ENCODE measurements at places on chromosomes 4 and X.

DNA sequence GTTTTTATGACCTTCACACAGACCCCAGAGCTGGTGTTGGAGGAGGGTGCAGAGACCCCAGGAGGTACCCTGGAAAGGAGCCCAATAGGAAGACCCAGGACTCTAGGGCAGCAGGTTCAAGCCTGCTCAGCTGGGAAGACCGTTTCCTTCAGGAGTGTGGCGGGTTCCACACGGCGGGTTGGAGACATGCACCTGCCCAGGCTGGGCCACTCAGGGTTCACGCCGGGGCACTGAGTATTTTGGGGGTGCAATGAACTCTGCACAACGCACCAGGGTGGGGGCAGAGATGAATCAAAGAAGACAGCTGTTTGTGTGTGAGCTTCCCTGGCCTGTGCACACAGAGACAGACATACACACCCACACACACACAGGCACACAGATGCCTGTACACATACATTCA, 52.5 kb upstream of the PPP2R3B start:
- DNase-seq: no peak

DNA sequence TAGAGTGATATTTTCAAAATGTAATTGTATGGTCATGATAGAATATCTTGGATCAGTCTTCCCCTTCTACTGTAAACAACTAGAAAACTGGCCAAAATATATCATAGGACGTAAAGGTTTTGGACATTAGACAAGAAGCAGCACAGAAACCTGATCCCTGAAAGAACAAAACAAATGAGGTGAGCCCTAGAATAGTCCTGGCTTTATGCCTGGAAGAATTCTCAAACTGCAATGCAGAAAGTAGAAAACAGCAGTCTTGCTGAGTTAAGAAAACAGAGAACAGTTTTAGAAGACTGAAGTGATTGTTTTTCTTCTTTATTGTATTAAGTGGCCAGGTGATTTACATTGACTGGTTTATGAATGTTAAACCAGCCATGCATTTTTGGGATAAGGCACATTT, 19.5 kb downstream of the NSUN7 start:
- DNase-seq: no peak

DNA sequence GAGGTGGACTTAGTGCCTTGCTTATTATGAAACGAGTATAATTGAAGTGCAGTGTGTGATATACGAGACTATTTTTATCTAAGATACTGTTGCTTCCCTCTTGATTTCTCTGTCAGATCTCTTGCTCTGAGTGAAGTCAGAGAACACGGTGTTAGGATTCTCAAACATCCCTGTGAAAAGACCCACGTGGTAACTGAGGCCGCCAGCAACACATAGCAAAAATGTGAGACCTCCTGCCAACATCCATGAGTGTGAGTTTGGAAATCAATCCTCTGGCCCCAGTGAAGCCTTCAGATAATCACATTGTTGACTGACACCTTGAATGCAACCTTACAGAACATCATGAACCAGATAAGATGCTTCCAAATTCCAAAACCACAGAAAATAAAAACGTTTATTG, 954.4 kb downstream of the FAT4 start:
- no peak for DNase-seq

GRCh38 chr4:110467400-110467799, 8.6 kb upstream of the ENPEP start:
- DNase-seq: no peak

GRCh38 chr4:68954126-68954525, 2.5 kb upstream of the UGT2A3 start:
- no peak for DNase-seq

DNA sequence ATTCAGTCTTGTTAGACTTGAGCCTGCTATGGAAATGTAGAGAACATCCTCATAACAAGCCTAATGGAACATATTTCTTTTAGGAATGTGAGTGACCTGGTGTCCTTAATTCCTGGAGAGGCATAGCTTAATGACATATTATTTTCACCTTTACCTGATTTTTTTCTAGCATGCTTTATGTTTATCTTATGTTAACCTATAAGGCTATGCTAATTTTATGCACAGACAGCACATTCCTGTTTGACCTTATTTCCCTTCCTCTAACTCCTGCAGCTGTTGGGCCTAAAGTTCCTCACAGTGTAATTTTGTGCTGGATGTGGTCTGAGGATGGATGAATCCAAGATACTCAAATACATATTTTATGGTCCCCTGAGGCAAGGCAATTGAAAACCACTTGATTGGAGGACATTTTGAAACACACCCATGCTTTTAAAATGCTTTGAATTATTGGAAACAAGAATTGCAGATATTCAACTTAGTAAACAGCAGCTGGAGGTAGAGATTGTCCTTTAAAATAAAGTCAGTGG, 111.5 kb downstream of the LARP7 start:
- DNase-seq: no peak

DNA sequence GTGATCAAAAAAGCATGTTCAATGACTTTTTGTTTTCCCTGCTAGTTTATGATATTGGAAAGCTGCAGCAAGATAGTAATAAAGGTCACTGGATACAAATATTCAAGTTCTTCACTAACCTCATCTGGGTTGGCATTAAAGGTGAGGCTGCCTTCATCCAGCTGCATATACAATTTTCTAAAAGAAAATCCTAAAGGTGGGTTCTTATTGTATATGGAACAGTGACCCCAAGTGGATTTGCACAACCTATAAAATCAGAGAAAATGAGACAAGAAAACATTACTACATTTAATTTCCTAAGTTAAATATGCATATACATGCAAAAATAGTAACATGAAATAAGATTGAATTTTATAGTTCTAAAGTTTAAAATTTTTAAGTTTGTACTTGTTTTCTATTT, 23.9 kb downstream of the FBXO8 start:
- peak; percentile 1 for DNase-seq

DNA sequence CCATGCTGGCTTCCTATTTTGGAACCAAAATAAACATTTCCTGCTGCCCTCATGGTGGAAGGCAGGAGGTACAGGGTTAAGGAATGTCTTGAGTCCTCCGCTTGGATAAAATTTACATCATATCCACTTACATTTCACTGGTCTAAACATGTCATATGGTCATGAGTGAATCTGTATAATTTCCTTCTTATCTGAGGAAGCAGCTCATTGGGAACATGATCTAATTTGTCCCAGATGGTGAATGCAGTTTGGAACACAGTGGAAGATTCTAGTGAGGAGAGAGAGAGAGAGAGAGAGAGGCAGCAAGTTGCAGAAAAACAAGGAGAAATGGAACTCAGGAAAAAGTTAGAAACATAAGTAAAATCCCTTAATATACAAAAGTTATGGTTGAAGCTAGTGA, 46.8 kb downstream of the MXRA5 start:
- DNase-seq: no peak

GRCh38 chr4:152415980-152416379, 119.9 kb downstream of the FBXW7 start:
- peak; percentile 16 for DNase-seq

- DNase-seq: no peak
Measured at GRCh38 chr4:183863155-183863825, 41.8 kb upstream of the STOX2 start.

DNA sequence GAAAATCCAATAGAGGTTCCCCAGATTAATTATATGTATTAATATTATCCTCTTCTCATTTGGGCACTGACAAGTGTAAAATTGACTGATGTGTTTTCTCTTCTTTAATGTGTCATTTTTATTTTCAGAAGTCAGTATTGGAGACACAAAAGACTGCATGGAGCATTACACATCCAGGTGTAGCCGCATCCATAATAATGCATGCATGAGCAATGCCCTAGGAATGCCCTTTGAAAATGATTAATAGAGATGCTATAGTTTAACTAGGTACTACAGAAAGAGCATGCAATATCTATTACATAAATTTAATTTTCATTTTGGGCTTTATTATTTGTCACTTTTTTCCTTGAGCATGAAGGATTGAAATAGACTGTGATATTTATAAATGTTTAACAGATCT, 509.9 kb downstream of the SPOCK3 start:
- no peak for DNase-seq

DNA sequence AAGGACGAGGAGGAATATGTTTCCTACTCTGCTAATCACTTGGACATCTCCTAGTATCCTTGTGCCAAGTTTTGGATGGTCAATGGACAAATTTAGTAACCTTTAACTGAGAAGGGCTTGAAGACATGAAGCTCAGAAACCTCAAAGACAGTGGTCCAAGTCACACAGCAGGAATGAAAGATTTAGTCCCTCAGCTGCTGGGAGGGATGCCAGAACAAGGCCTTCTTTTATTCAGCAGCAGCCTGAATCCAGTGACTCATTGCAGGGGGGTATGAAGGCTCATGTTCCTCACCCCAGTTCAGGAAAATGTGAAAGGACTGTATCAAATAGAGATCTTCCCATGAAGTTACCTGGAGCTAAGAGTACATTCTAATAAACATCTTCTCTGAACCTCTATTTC, 214.9 kb upstream of the UGT8 start:
- no peak for DNase-seq

DNA sequence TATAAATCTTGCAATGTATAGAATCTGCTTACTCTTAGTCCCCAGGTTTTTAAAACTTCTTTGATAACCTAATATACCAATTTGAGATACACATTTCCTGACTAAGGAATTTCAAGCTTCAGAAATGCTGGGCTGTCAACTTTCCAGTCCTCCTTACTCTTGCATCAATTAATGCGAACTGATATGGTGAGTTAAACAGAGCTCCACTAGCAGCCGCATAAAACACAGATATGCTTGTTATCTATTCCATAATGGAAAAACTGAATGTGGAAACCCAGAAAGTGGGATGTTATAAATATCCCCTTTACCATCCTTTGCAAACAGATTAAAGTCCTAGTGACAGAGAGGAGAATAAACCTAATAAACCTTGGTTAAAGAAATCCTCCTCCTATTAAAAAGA, 1913.7 kb downstream of the STIM2 start:
- DNase-seq: no peak

- DNase-seq: peak; percentile 9
Measured at GRCh38 chr4:158850371-158850770, 81.5 kb downstream of the FNIP2 start.

DNA sequence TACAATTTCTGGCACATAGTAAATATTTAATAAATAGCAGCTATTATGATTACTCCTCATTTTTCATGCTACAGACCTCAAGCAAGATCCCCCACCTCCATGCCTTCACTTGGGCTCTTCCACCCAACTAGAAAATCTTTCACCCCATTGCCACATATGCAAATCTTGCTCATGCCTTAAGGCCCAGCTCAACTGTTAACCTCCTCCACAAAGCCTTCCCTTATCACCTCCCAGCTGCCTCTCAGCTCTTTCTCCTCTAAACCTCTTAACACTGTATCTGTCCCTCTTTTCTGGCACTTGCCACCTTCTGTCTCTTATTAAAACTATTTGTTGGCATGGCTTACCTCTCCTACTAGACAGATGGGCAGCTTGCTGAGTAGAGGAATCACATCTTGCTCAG, 51.5 kb downstream of the PJA1 start:
- no peak for DNase-seq

GRCh38 chr4:127634181-127634580, 1.4 kb downstream of the INTU start:
- DNase-seq: no peak

DNA sequence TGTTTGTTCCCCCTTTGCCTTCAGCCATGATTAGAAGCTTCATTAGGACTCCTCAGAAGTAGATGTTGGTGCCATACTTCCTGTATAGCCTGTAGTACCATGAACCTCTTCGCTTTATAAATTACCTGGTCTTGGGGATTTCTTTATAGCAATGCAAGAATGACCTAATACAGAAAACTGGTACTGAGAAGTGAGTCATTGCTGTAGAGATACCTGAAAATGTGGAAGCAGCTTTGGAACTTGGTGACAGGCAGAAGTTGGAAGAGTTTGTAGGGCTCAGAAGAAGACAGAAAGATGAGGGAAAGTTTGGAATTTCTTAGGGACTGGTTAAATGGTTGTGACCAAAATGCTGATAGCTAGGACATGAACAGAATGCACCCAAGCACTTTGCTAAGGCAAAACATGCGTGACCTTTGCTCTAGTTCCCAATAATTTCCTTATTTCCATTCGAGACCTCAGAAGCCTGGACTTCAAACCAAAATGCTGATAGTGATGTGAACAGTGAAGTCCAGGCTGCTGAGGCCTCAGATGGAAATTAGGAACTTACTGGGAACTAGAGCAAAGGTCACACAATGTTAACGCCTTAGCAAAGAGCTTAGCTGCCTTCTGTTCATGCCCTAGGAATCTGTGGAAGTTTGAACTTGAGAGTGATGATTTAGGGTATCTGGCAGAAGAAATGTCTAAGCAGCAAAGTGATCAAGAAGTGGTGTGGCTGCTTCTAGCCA, 3.0 kb upstream of the USP46 start:
- DNase-seq: no peak

GRCh38 chr4:179116581-179116980, 1674.3 kb upstream of the AGA start:
- no peak for DNase-seq

DNA sequence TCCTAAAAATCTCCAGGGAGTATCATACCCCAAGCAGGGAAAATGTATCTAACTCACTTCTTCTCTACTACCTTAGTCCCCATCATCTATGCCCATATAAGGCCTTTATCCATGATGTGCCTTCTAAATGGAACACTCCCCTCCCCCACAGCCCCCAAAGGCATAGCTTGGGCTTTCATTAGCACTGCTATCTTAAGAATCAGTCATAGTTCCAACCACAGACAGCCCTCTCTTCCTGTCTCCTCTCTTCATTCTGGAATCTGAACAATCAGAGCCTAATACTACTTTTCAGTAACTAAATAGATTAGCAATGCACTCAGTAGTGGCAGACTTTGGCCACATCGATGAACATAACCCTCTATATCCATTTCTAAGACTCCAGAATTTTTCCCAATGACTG, 313.2 kb upstream of the DKK2 start:
- no peak for DNase-seq

DNA sequence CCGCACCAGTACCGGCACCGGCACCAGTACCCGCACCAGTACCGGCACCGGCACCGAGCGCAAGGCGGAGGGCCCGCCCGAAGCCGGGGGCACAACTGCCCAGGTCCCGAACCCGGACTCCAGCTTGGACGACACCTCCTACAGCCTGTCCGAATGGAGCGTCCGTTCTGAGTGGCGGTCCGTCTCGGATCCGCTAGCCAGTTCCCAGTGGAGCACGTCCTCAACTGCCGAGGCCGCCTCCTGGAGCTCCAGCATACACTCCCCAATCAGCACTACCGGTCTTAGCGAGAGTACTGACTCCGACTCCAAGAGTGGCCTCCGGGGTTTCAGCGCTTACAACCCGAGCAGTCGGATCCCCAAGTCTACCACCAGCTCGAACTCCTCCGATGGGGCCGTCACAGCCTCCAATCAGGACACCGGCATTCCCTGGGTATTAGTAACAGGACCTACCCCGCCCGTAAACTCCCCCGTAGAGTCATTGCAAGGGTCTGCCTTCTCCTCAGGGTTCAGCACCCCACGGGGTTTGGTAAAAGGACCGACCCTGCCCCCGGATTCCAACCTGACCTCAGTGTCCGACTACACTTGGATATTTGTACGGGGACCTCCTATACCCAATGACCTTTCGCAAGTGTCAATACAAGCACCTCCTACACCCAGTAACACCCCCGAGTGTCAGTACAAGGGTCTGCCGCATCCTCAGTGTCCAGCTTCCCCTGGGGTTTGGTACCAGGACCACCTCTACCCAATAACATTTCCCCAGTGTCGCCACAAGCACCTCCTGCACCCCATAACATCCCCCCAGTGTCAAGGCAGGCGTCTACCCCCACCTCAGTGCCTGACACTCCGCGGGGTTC, 721 bp upstream of the MAOA start:
- peak; percentile 73 for DNase-seq
